ENCODE measurements at places on chromosomes 11 and 22.

DNA sequence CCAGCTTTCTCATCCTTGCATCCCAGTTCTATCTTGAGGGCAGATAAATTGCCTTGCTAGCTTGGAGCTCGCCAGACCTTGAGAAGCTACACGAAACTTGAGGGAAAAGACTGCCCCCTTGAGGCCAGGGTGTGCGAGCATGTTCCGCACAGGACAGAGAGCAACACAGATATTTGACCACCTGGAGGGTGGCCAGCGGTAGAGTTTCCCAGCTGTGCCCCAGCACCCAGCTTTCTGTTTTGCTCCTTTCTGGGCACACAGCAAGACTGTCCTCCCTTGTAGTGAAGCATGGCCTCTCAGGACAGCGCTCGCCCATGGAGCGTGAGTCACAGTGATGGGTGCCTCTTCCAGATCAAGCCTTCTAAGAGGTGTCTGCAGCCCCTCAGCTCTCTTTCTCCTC is 23.5 kb downstream of the SPATA19 start:
- peak; percentile 60 for DNase-seq

- no peak for DNase-seq
Measured at GRCh38 chr11:19714022-19714386, 1.4 kb downstream of the NAV2 start.

- peak; percentile 61 for DNase-seq
Measured at GRCh38 chr11:18706330-18707243, 8.0 kb downstream of the TMEM86A start.

DNA sequence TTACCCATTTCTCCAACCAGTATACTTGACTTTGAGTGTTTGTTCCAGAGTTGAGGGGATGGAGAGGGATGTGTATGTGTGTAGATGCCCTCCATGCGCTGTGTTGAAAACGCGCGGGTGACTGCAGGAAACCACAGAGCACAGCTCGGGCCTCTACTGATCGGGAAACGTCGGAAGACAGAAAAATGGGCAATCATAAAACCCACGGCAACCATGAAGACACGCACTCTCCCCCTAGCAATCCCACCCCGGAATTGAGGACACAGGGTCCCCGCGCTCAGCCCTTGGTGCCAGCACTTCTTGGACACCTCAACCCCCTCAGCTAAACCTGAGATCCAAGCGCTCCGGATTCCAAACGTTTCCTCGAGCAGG is 251 bp upstream of the UQCC3 start:
- DNase-seq: no peak

DNA sequence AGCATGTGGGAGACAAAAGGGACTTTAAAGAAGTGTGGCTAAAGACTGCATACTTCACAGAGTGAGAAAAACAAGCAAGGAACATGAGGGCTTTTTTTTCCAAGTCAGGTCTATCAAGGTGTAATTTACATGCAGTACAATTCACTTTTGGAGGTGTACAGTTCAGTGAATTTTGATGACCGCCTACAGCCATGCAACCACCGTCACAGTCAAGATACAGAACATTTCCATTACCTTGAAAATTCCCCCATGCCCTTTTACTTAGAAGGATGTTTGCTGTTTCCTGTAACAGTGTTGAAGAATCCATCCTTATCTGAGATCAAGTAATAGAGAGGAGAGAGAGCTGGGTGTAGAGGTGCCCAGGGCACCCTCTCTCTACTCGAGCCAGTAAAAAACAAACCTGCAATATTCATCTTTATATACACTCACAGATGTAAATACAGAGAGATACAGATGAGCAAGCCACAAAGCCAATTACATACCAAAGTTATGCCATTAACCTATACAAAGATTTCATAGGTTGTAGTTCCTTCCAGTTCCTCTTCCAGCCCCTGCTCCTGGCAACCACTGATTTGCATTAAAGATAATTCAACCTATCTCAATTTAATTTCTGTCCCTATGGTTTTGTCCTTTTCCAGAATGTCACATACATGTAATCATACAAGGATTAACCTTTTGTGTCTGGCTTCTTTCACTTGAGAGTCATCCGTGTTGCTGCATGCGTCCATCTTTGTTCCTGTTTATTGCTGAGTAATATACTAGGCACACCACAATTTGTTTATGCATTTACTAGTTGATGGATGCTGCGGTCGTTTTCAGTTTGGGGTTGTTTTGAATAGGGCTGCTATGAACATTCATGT is 35.0 kb upstream of the RASD2 start:
- no peak for DNase-seq

GRCh38 chr11:70020336-70021214 is 57.5 kb upstream of the ANO1 start:
- no peak for DNase-seq

Data from substantia nigra (tissue), 51 donors.